ENCODE measurements at places on chromosomes 12 and 14. TPM values are rescaled to one million over a fixed set of nuclear protein-coding genes. Genes with fewer than 3 reads are reported as not detected.

Gene NPAS3
- total RNA-seq: 0.16 TPM

Gene AICDA
- not detected for total RNA-seq

Gene EIF2S3B
- 0.34 TPM for total RNA-seq

Gene CYP46A1
- 0.47 TPM for total RNA-seq

Gene RNASE7
- not detected for total RNA-seq

Gene GALNT16
- total RNA-seq: 0.32 TPM

Gene RTN1
- 0.16 TPM for total RNA-seq

Gene PMCH
- total RNA-seq: 0.16 TPM

Gene KRT86
- not detected for total RNA-seq

Gene PLA2G1B
- 0.17 TPM for total RNA-seq

Gene CMA1
- not detected for total RNA-seq

Gene KRT77
- not detected for total RNA-seq

Gene AJUBA
- total RNA-seq: 18.0 TPM

Gene OTOGL
- 0.43 TPM for total RNA-seq

Gene SAMD15
- 0.94 TPM for total RNA-seq

Gene RD3L
- not detected for total RNA-seq

Gene FAM222A
- under 0.01 TPM for total RNA-seq

Gene ACSM4
- total RNA-seq: not detected

Gene ABHD12B
- not detected for total RNA-seq

Gene LRRK2
- total RNA-seq: 11.0 TPM

Gene ALDH6A1
- total RNA-seq: 35.3 TPM

Gene HEBP1
- total RNA-seq: 18.5 TPM

Gene ZFC3H1
- 19.2 TPM for total RNA-seq

Gene LAG3
- 0.09 TPM for total RNA-seq

Gene SYT1
- total RNA-seq: 10.1 TPM

Gene TMTC3
- 28.4 TPM for total RNA-seq

Gene CPM
- total RNA-seq: 48.7 TPM

Gene PDE3A
- total RNA-seq: 2.2 TPM

Gene ERP27
- total RNA-seq: not detected

Gene APAF1
- total RNA-seq: 15.3 TPM

Gene AHNAK2
- total RNA-seq: 137 TPM

Gene PLCZ1
- not detected for total RNA-seq

Gene MED13L
- 83.4 TPM for total RNA-seq

Gene CIDEB
- total RNA-seq: 1.3 TPM

Gene RNU4-1
- total RNA-seq: 1,049 TPM

Gene SCN8A
- 6.3 TPM for total RNA-seq

Gene OR4Q2
- total RNA-seq: not detected

Gene PYGL
- 66.0 TPM for total RNA-seq
